ENCODE measurements at places on chromosomes 1 and 21. TPM values are rescaled to one million over a fixed set of nuclear protein-coding genes. Genes with fewer than 3 reads are reported as not detected.

The RGS1 gene
- 31.6 TPM for total RNA-seq

The FMO2 gene
- total RNA-seq: 2.6 TPM

The NTMT2 gene
- total RNA-seq: not detected

The ARHGEF2 gene
- 115 TPM for total RNA-seq

The EXTL1 gene
- total RNA-seq: 5.4 TPM

The TMEM82 gene
- total RNA-seq: not detected

The CYP4A11 gene
- total RNA-seq: not detected

The AVPR1B gene
- total RNA-seq: not detected

The LCE2B gene
- total RNA-seq: not detected

The RCAN3 gene
- total RNA-seq: 7.6 TPM

The C1orf87 gene
- 0.51 TPM for total RNA-seq

The SZT2 gene
- 25.5 TPM for total RNA-seq

The CFAP107 gene
- not detected for total RNA-seq

The SLC26A9 gene
- 0.10 TPM for total RNA-seq

The NR5A2 gene
- total RNA-seq: 8.3 TPM

The TRIM45 gene
- 11.6 TPM for total RNA-seq

The FCRL6 gene
- not detected for total RNA-seq

The C1orf74 gene
- total RNA-seq: 3.3 TPM

The LEPR gene
- total RNA-seq: 19.6 TPM

The HEYL gene
- 12.4 TPM for total RNA-seq

The TPTE gene
- total RNA-seq: not detected

The ICOSLG gene
- total RNA-seq: 3.1 TPM

The STIL gene
- 8.8 TPM for total RNA-seq

The DCST1 gene
- not detected for total RNA-seq

The TSSK3 gene
- not detected for total RNA-seq

The CADM3 gene
- total RNA-seq: 0.41 TPM

The GPR25 gene
- total RNA-seq: not detected

The KIF17 gene
- total RNA-seq: 2.4 TPM

The PROK1 gene
- not detected for total RNA-seq

The TRIM67 gene
- total RNA-seq: 0.10 TPM

The B3GALT2 gene
- total RNA-seq: 5.7 TPM

The TRNP1 gene
- total RNA-seq: 4.5 TPM

The IL22RA1 gene
- 1.2 TPM for total RNA-seq

The STUM gene
- total RNA-seq: 7.4 TPM

The SIK1 gene
- total RNA-seq: 79.7 TPM

The PPIAL4G gene
- total RNA-seq: not detected

The ILF2 gene
- 136 TPM for total RNA-seq

The WDR64 gene
- total RNA-seq: not detected

The CLDN17 gene
- total RNA-seq: not detected

The TMEM240 gene
- total RNA-seq: 2.4 TPM

The IKBKE gene
- total RNA-seq: 12.2 TPM

The DISC1 gene
- 24.3 TPM for total RNA-seq

The SAMD13 gene
- total RNA-seq: 5.9 TPM

The ACTL8 gene
- not detected for total RNA-seq

The DEGS1 gene
- total RNA-seq: 77.1 TPM

The SPRR2E gene
- not detected for total RNA-seq

The SLC25A44 gene
- total RNA-seq: 9.4 TPM

The CR1 gene
- 1.5 TPM for total RNA-seq

The TIE1 gene
- 62.3 TPM for total RNA-seq

The KRTAP19-1 gene
- total RNA-seq: not detected

The AMY1C gene
- total RNA-seq: 0.21 TPM

The ATAD3C gene
- 1.3 TPM for total RNA-seq

The CHRM3 gene
- 6.1 TPM for total RNA-seq

The GPATCH3 gene
- total RNA-seq: 10.5 TPM

The CNTN2 gene
- total RNA-seq: 3.1 TPM

The WNT2B gene
- 6.1 TPM for total RNA-seq

The LEPROT gene
- 60.3 TPM for total RNA-seq

The RNU1-4 gene
- under 0.01 TPM for total RNA-seq

The PDPN gene
- 10.5 TPM for total RNA-seq

Measured in tongue (tissue), 3 donors.